ENCODE measurements at places on chromosomes 7 and 10.

DNA sequence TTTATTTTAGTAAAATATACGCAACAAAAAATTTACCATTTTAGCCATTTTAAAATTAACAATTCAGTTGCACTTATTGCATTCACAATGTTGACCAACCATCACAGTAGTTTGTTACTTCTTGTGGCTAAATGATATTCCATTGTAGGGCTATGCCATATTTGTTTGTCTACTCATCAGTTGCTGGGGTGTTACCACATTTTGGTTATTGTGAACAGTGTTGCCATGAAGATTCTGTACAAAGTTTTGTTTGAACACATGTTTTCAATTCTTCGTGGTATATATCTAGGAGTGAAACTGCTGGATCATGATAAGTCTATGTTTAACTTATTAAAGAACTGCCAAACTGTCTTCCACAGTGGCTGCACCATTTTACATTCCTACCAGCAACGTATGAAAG, 46.3 kb upstream of the ZNF365 start:
- DNase-seq, result no peak

GRCh38 chr7:296373-296945, 6.5 kb downstream of the FOXL3 start:
- DNase-seq, result no peak

DNA sequence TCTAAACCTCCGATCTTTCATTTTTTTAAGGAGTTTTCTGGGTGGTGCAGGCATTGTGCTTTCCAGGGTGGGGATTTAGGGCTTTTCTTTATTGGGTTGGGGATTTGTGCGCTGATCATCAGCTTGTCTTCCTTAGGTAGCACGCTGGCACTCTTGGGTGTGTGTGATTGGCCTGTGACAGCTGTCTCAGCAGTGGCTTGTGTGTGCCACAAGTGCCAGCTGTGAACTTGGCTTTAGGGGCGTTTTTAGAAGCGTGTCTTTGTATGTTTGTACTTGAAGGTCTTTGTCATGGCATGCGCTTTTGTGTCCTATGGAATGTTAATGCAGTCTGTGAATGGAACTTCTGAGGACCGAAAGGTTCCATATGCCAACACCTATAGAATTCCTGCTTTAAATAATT, 788 bp downstream of the AKAP9 start:
- DNase-seq, result peak; percentile 49

DNA sequence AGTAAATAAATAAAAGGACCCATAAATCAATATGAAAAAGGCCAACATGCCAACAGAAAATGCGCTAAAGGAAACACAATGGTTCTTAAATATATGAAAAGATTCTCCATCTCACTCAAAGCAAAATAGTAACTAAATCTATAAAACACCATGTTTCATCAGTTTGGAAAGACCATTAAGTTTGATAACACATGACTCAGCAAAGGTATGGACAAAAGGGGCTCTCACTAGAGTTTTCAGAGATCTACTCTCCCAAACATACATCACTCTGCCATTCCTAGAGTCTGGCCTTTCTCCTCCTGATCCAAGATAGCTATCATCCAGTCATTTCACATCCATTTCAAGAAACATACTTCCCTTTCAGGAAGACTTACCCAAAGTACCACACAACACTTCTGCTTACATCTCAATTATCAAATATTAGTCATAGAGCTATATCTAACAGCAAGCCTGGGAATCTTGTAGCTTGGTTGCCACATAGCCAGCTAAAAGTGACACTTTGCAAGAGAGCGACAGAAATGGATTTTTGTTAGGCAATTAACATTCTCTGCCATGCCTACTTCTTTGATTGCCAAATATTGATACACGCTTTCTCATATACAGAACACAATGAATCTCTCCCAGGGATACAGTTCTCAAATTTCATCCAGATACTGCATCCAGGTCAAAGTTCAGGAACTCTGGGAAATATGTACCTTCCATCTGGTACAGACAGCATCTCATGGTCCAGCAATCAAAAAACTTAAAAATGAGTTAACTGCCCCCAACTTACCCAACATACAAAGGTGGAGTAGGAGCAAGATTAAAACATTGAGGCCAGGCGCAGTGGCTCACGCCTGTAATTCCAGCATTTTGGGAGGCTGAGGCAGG, 28.8 kb downstream of the TOMM7 start:
- no peak for DNase-seq

GRCh38 chr7:21948364-21948763, 2.7 kb upstream of the CDCA7L start:
- DNase-seq, result no peak

DNA sequence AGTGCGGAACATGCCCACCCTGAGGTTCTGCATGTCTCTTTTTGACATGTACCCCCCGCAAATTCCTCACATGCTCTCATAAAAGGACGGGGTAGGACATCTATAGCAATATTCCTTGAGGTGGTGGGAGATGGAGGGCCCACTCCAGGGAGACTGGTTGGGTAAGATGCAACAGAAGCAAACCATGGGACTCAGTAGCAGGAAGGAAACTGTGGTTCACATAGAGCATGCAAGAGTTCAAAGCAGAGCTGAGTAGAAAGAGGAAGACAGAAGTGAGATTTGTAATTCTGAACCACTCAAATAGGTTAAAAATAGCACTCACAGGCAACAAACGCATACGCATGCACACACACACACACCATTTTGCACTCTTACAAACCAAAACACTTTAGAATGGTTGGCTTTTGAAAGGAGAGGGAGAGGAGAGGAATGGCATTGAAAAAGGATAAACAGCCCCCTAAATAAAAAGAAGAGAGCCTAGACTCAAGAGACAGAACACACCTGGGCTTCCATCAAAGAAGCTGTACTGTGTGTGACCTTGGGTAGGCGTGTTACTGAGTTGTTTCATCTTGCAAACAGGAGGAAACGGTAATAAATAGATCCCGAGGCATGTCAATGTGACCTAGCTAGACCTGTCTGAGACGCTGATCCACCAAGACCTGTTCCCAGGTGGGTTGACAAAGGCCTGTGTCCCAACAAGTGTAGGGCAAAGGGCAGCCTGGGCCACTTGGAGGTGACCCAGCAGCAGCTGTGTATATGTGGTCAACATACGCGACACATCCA, 77.6 kb upstream of the LRRC4 start:
- no peak for DNase-seq

DNA sequence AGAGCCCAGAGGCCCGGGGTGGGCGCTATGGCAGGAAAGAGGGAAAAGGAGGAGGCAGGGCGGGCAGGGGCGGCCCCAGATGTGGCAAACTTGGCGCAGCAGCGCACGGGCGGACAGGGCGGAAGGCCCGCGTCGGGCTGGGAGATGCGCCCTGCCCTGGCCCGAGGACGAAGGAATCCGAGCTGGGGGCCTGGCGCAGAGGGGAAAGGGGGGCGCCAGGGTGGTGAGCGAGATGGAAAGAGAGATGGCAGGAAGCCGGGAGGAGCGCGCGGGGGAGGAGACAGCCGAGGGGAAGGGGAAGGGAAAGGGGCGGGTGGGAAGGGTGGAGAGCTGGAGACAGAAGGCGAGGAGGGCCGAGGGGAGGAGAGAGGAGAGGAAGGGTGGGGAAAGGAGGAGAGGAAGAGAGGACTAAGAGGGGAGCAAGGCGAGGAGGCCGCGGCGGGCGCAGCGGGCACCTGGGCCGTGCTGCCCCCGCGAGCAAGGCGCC, at the start of gene MARVELD1:
TSS of gene MARVELD1 (plus strand) at position 392 of the 487 bp plus-strand sequence. CDS start 147 bp downstream, outside the sequence.
- DNase-seq, result peak; percentile 76

DNA sequence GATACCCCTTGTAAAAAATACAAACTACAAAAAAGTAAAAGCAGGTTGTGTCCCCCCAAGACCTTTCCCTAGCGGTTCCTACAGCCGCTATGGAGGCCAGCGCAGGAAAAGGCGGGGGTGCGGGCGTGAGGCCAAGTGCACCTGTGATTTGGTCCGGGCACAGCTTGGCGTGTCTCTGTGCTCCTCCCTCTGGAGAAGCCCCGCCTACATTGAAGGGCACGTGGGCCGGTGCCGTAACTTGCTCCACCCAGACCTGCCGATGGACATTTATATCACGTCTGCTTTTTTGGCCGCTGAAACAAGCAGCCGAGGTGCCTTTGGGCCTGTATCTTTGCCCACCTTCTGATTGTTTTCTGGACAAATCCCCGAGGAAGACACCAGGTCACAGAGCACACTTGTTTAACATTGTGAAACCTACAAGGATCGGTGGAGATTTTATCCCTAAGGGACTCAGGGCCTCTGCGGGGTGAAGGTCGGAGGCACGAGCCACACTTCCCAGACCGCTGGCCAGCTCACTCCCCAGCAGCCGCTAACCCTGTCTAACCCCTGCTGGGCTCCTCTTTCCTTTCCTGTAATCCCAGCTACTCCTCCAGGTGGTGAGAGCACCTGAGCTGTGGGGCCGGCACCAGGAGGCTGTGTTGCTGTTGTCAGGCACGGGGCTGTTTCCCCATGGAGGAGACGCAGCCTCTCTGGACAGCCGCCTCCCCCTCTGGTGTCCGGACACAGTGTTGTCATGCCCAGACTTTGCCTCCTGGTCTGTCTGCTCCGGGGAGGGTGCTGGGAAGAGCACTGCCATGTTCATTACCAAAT, 18.8 kb upstream of the INPP5A start:
- no peak for DNase-seq

GRCh38 chr10:94627511-94627910, 56.0 kb upstream of the CYP2C18 start:
- no peak for DNase-seq

DNA sequence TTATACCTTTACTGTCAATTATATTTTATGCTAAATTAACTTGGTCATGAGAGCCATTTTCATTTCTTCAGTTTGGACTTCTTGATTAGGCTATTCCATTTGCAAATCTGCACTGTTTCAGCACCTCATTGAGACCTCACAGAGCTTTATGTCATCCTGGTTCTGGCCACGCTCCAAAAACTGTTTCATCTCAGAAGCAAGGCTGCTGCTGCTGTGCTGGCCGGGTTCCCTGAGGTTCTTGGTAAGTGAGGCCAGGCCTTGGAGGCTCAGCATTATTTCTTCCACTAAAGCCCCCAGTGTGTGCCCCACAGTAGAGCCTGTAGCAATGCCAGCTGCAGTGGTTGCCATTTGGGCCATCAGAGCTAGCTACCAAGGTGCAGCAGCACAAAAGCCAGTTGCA, 7.8 kb upstream of the ZNF485 start:
- no peak for DNase-seq

GRCh38 chr7:103996017-103996551, 6.6 kb upstream of the RELN start:
- no peak for DNase-seq

- DNase-seq, result no peak
These were observed 20.7 kb downstream of the TSPAN13 start for GRCh38 chr7:16774294-16774693.
